ENCODE measurements at places on chromosomes 4 and X.

DNA sequence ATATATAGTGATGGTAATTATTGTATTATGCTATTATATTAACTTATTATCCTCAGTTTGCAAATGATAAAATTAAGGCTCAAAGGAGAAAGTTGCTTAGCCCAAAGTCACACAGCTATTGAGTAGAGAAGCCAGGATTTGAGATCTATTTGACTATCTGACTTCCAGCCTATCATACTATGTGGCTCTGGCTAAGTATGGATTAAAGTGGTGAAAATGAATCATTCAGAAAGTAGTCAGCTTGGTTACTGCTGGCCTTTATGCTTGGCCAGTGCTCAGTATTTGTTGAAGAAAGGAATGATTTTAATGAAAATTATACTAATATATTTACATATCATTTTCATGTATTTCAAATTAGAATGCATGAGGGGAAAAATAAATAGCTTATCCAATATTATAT, 219.8 kb downstream of the SHROOM3 start:
- no peak for DNase-seq

- DNase-seq: peak; percentile 33
These were observed 187.7 kb downstream of the RAP1GDS1 start for GRCh38 chr4:98448908-98449307.

GRCh38 chr4:142355421-142355930, 490.6 kb downstream of the INPP4B start:
- DNase-seq: no peak

GRCh38 chr4:120065974-120066516, 603 bp downstream of the MAD2L1 start:
- DNase-seq: no peak

DNA sequence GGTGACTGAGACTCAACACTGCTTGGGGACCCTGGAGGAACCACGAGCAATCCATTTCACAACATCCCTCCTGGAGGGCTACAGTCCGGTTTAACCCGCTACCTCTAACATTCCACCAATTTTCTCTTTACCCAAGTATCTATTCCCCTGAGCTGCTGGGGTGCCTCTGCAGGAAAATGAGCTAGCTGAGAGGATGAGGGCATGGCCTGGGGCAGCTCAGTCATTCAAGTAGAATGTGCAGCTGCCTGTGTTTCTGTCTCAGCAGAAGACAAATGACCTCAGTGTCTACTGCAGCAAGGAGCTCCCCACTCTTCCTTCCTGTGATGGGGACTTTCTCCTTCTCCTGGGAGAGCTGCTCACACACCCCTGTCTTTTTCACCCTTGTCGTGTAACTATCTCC, 120.8 kb downstream of the ZNF518B start:
- no peak for DNase-seq

GRCh38 chr4:185794637-185795036, 17.4 kb downstream of the SORBS2 start:
- DNase-seq: no peak

DNA sequence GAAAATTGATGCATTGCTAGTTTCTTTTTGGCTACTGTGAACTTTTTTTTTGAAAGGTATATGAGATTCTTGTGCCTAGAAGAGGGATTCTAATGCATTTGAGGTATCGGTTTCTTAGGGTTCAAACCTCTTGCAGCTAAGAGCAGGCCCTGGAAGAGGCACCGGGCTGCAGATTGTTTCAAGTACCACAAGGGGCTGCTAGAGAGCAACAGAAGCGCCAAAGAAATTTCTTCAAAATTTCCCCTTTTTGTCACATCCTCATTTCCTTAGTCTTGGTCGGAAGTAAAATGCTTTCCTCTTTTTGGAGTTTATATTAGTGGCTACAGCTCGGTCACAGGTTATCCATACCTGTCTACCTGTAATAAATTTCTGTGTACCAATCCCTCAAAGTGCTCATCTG, 89.8 kb downstream of the PDGFRA start:
- DNase-seq: no peak

GRCh38 chrX:44889824-44890223, 16.8 kb downstream of the KDM6A start:
- no peak for DNase-seq

GRCh38 chrX:98607739-98608138, 1724.0 kb downstream of the RPA4 start:
- no peak for DNase-seq

DNA sequence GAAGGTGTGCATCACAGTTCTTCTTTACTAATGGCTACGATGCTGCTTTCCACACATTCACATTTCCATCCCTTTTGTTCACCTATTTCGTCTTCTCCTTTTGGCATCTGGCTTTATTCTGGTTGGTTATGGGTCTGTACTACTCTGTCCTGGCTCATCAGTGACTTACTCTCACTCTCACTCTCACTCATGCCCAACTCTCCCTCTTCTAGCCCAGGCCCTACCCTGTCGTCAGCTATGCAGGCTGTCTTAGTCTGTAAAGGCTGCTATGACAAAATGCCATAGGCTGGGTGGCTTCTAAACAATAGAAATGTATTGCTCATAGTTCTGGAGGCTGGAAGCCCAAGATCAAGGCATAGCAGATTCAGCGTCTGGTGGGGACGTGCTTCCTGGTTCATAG, 105.6 kb upstream of the PUDP start:
- DNase-seq: no peak

DNA sequence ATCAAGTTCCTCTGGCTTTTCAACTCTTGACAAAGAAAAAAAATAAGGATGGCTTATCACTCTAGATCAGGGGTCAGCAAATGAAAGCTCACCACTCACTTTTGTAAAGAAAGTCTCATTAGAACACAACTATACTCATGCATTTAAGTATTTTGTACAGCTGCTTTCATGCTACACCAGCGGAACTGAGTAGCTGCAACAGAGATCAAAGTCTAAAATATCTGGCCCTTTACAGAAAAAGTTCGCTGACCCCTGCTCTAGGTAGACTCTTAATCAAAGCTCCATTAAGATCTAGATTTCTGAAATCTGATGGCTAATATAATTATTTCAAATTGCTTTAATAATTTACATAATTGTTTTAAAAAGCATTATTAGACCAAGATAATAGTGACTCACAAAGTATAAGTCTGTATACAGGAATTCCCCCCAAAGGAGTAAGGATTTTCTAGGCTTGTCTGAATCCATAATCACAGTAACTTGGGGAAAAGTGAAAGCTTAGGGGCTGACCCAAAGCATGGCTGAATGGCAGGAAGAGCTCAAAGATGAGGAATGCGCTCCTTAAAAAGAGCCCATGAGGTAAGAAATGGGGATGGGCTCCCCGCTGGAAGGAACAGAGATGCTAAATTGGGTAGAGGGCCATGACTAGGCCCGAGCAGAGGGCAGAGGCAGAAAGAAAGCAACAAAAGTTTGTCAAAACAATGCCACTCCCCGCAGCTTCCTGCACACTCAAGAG, 140.3 kb downstream of the SH3KBP1 start:
- DNase-seq: no peak
